Muscle of leg (tissue), 16 donors: ENCODE measurements at places on chromosomes 2 and 18. TPM values are rescaled to one million over a fixed set of nuclear protein-coding genes. Genes with fewer than 3 reads are reported as not detected.

DNA sequence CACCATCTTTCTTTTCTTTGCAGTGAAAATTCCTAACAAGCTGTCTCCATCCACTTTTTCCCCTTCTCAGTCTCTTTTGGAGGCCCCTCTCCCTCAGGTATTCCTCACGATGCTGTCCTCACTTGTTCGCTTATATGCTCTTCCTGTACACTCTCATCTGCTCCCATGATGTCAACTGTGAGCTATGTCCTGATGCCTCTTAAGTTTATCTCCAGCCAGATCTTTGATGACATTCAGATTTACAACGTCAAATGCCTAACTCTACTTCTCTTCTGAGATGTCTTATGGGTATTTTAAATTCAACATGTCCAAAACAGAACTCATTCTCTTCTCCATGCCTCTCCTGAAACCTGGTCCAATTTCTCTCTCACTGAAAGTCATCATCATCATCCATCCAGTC, 55.1 kb upstream of the SERTAD2 start:
- DNase-seq, result no peak

- DNase-seq, result peak; percentile 60
These were observed 30.7 kb downstream of the STON1 start for GRCh38 chr2:48560546-48561209.

DNA sequence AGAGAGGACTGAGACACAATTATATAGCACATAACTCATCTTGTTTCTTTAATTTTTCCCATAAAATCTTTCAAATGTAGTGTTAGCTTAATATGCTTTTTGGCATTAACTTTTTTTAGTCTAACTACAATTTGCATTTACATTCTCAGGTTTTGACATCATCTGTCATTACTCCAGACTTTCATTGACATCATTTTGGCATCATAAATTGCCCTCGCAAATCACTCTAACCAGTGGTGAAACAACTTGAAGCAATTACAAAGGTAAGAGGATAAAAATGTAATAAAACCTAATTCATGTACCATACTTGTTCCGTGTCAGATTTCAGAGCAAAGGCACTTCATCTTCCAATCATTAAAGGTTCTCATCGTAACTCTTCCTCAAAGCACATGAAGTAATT, 41.4 kb downstream of the RFX8 start:
- peak; percentile 33 for DNase-seq

DNA sequence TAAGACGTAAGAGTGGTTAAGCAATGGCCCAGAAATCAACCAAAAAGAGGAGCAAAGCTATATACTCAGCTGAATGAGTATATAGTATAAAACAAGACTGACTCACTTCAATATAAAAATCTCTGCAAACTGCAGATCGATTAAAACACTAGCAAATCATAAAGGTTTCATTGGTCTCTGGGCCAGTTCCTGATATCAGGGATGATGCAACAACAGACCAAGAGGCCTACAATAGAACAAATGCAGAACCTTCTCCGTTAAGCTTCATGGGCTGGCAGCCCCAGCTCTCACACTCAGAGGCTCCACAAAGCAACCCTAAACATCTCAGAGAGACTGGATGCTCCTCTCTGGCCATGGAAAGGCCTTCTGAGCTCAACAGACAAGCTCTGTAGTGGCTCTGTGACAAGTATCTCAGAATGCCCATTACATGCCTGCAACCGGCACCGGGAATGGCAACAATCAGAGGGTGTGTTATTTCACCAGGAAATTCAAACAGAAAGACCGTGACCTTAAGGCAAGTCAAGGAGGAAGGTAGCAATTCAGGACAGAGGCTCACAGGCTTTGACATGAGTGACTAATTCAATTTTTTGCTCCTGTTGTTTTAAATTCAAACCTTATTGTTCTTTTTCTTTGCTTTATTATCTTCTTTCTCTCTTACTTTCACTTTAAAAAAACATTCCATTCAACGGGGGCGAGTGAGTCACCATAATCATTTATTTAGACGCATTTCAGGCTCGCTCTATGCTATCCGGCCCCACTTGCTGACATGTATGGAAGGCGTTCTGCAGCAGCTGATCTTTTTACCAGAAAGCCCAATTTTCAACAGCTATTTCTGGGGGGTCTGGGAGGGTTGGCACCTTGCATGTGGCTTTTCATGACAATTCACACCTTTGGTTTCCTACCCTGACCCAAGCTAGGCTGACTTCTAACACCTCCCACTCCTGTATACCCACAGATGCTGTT, 15.1 kb downstream of the CYRIA start:
- peak; percentile 51 for DNase-seq

DNA sequence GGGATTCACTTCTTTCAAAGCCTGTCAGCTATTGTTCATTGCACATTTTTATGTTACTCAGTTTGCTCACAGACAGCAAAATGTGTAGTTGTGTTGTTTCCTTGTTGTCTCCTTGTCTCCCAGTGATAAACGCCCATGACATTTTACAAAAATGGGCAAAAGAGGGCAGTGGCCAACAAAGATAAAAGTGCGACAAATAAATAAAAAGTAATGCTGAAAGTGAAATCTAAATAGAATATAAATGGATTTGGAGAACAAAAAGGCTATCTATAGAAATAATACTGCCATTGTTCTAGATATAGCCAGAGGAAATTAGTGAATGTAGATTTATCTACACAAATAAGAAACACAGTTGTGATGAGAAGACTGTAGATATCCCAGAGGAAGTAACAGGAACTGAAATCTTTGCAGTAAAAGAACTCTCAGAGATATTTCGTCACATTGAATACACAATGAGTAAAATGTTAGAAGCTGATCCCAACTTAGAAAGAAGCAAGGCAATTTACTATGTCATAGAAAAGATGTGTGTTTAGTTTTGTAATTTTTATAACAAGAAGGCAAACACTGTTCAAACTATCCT, 1186.2 kb upstream of the FAM98A start:
- no peak for DNase-seq

DNA sequence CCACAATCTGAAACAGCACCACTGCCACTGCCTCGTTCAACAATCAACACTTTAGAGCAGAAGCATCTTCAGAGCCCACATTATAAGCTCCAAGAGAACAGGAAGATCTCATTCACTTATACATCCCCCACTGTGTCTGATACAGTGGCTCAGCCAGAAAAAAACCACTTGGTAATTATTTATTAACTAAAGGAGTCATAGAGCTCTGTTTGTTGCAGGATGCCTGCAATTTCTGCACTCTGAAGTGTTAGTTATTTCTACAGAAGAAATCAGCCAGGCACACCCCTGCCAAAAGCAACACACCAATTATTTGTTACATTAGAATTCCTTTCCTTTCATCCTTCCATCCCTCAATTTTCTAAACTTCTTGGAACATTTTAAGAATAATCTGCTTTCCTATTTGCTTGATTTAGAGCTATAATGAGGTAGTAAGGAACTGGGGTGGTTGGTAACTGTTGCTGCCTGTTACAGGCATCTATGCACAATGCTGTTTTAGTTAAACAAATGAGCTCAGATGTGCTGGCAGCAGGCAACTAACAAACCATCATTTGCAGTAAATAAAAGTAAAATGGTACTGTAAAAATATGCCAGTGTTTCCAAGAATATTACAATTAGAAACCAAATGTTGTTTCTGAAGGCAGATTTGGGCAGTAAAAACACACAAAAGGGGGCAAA, 59.9 kb downstream of the DYM start:
- no peak for DNase-seq

DNA sequence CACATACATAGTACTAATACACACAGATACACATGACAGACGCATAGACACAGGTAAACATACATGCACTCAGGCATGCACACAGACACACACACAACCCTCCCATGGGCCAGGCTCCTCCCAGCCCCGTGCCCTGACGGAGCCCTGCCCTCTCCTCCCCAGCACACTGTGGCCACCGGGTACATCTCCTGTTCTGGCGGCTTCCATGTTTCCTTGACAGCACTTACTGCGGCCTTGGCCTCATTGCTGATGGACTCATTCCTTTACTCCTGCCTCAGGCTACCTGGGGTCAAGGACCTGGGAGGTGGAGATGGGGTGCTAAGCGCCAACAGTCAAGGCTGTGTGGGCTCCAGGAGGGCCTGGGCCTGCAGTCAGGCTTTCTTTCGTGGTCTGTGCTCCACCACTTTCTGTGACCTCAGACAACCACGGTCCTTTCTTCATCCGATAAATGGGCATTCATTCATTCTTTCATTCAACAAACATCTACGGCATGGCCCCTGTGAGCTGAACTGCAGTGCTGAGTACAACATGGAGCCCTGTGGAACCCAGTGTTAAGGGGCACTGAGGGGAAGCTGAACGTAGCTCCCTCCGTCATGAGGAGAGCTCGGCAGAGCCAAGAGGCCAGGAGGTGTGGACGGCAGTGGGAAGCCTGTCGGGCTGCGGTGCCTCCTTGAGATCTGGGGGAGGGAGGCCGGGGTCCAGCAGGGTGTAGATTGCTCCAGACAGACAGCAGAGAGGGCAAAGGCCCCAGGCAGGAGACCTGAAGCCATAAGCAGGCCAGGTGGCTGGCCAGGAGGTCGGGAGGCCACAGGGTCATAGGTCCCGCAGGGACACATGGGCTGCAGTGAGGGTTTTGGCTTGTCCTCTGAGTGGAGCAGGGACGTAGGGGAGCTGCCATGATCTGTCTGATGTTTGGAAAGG, 190.4 kb upstream of the HDAC4 start:
- no peak for DNase-seq

DNA sequence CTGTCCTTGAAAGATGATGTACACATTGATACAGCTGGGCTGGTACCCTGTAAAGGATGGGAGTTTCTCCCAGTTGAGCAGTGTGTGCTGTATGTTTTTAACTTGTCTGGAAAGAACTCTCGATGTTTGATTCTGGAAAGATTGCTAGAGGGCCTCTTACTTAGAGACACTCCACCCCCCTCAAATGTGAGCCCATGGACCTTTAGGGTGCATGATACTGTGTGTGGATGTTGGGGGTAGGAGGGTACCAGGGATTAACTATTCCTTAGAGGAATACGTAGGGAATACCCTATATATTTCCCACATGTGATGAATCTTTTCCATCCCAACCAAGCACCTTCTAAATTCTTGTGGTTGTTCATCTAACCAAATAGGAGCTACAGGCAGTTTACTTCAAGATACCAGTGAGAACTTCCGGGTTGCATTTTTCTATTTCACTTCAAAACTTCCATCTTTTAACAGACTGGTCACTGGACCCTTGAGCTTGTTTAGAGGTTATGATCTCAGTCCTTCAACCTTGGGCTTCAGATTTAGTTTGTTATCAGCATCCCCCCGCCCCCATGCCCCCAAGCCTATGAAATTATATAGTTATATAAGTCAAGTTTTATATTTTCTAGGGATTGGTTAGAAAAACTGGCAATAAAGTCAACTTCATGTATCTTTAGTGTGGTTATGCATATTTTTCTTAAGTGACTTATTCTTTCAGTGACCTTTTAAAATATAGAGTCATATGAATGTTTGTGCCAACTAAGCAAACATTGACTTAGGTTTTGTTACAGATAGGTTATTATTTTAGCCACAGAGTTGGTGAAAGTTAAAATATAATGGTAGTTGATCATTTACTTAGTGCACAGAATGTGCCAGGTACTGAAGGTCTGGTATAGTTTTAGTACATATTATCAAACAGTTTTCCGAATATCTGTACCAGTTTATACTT, 18.2 kb downstream of the AFTPH start:
- DNase-seq, result no peak

- DNase-seq, result no peak
These were observed 103.7 kb downstream of the KCNH7 start for GRCh38 chr2:162734866-162735265.

DNA sequence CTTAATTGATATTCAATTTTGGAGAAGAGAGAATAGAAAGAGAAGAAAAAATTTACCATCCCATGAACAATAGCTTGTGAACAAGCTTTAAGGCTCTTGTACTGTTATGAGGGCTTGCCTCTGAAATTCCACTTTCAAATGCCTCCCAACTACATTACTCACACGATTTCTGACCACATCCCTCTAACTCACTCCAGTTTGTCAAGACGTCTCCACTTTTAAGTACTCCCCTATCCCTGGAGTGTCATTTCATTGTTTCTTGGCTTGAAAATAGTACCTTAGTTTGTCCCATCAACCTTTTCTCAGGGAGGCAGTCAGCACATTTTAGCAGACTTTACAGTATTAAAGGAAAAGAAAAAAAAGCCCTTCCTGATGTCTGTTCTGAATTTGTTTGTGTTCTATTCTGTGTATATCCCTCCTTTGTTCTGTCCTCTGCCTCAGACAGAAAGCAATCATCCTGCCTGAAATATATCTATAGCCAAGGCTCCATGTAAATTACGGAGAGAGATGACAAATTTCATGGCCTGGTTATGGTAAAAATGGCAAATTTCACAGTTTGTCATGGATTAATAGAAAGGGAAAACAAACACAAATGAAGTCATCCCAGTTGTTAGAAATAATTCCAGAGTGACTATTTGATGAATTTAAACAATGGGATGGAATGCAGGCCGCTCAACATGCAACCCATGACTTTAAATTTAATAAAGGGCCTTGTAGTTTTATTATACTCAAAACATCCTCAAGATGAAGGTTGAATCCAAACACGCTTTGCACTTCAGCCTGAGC, 228.8 kb downstream of the ETAA1 start:
- peak; percentile 66 for DNase-seq

- DNase-seq, result no peak
These were observed 1430.4 kb upstream of the LRRTM1 start for GRCh38 chr2:81734981-81735380.

DNA sequence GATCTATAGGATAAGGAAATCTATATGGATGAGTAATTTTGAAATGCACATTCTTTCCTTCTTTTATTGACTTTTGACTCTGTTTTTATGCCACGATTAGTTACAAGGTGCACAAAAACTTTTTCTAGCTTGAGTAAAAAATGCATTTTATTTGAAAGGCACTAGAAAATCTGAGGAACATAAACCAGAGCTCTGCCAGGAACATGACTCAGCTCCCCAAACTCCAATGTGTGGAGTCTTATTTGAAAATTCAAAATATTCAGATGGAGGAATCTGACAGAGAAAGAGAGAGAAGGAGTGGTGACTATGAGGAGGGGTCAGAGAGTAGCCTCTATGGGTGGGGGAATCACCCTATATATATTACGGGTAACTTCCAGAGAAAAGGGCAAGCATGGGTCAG, 231.0 kb downstream of the DCC start:
- DNase-seq, result no peak

DNA sequence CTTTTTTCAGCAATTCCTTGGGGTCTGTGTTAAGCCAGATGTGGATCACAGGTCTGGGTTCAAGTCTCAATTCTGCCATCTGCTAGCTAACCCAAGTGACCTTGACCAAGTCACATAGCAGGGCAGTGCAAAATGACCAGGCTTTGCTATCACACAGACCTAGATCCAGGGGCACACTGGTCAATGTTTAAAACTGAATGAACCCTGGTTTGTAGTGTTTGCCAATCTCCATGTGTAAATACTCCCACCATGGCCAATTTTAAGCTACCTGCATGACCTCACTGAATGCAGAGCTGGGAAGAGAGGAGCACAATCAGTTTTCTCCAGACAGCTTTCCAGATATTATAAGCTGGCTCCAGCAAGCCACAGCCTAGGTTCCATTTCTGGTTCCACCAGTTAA, 142.9 kb downstream of the CHST9 start:
- no peak for DNase-seq

GRCh38 chr2:1837022-1837421, 92.7 kb upstream of the PXDN start:
- no peak for DNase-seq

SELENOI gene
- 8.6 TPM for total RNA-seq

ALPG gene
- total RNA-seq, result not detected

PROC gene
- total RNA-seq, result 0.04 TPM

OST4 gene
- 376 TPM for total RNA-seq

C2orf81 gene
- total RNA-seq, result 1.4 TPM

HOXD9 gene
- 0.75 TPM for total RNA-seq

CCDC141 gene
- total RNA-seq, result 76.1 TPM

SCN3A gene
- 0.35 TPM for total RNA-seq

MRPL33 gene
- total RNA-seq, result 187 TPM
